ENCODE measurements at places on chromosomes 4 and X. TPM values are rescaled to one million over a fixed set of nuclear protein-coding genes. Genes with fewer than 3 reads are reported as not detected.

DNA sequence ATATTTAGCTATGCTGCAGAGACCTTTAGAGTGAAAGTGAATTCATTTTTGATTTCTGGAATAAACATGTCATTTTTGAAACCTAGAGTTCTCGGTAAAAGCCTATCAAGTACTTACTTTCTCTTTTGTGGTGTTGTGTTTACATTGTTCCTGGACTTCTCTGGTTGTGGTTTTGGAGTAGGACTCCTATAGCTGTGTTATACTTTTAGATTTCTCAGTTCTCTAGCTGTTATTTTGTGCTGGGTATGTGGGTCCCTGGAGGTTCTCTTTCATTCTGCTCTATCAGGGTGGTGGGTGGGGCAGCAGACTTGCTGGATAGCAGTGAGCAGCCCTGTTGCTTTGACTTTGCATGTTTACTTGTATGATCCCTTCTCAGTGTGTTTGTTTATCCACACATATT lies 25.6 kb upstream of the MSMO1 start:
- DNase-seq: no peak

GRCh38 chrX:111442791-111443190 lies 30.8 kb upstream of the DCX start:
- no peak for DNase-seq

GRCh38 chr4:34720571-34720970 lies 1523.7 kb downstream of the ARAP2 start:
- DNase-seq: no peak

DNA sequence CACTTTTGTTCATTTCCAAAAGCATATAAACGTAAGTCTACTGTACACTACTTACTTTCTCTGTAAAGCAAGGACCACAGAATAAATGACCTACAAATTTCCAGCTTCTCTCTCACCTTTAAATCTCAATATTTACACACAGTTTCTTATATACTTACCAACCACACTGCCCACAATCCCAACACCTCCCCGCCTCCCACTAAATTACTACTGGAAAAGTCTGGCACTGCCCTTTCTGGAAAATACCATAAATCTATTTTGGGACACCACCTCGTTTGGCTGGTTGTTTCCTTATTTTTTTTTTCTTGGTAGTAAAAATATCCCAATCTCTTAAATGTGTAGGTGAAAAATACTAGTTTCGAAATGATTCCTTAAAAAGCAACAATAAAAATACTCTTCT lies 19.6 kb downstream of the FAT1 start:
- no peak for DNase-seq

GRCh38 chrX:67720344-67720743 lies 176.5 kb downstream of the AR start:
- no peak for DNase-seq

The CD38 gene
- 1.4 TPM for polyA plus RNA-seq

Data from sigmoid colon (tissue), 7 donors.